ENCODE measurements at places on chromosomes 11 and 22.

DNA sequence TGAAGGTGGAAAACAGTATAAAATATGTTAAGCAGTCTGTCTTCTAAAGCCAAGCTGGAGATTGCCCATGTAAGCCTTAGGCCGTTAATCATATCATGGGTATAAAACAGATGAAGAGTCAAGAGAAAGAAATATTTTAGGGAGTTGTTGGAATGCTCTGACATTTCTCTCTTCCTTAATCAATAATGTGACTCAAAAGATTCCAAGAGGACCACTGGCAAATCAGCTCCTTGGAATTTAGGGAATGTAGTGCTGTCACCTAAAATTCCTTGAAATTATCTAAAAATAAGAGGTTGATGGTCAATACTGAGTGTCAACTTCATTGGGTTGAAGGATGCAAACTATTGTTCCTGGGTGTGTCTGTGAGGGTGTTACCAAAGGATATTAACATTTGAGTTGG lies 525.9 kb downstream of the KCNA4 start:
- no peak for DNase-seq

DNA sequence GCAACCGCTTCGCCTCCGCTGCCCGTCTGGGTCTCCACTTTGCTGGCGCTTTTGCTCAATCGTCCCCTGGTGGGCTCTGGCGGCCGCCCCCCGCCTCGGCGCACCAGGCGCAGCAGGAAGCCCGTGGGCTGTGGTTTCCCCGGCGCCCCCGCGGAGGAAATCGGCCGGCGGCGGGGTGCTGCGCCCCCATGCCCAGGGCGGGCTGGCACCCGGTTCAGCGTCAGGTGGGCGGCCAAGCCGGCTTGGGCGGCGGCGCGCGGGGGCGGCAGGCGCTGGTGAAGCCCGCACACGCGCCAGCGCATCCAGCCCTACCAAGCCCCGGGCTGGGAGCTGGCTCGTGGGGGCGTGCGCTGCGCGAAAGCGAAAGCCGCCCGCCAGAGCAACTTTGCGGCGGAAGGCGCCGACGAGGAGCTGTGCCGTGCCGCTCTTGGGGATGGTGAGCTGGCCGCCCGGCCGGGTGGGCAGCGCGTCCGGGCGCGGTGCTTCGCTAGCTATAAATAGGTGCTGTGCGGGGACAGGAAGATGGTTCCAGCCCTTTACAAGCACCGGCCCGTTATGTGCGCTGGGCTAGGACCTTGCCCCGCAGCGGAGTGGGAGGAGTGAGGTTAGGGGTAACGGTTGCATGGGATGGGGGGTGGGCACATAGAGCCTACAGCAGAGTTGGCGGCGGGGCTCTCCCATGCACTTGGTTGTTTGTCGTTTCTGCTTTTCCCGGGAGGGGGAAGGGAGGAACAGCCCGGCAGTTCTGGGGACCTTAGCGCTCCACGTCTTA lies 25.0 kb upstream of the SUSD2 start:
- DNase-seq, result peak; percentile 64

GRCh38 chr11:69992026-69992425 lies 86.1 kb upstream of the ANO1 start:
- DNase-seq, result no peak

DNA sequence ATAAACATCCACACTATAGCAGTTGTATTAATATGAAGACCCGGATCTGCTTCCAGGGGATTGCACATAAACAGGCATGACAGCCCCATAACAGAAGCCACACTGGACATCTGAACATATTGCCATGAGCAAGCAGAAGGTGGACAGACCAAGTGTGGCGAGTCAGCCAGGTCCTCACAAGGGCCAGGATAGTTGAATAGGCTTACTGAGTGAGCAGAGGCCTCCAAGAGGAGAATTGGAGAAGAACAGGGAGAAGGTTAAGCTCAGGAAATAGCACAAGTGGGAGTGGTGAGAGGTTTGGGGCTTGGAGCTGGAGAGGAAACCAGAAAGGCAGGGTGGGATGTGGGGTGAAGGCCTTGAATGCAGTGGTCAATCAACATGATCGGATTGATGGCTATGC lies 10.8 kb downstream of the SLC35C1 start:
- peak; percentile 31 for DNase-seq

GRCh38 chr11:92941676-92942571 lies 27.5 kb upstream of the MTNR1B start:
- peak; percentile 67 for DNase-seq

- no peak for DNase-seq
These were observed at the start of gene SLC7A4 for GRCh38 chr22:21032037-21032867. Gene SLC7A4, minus strand, starts transcription at chr22:21032561. Its CDS starts 749 bp downstream, at chr22:21031812.

DNA sequence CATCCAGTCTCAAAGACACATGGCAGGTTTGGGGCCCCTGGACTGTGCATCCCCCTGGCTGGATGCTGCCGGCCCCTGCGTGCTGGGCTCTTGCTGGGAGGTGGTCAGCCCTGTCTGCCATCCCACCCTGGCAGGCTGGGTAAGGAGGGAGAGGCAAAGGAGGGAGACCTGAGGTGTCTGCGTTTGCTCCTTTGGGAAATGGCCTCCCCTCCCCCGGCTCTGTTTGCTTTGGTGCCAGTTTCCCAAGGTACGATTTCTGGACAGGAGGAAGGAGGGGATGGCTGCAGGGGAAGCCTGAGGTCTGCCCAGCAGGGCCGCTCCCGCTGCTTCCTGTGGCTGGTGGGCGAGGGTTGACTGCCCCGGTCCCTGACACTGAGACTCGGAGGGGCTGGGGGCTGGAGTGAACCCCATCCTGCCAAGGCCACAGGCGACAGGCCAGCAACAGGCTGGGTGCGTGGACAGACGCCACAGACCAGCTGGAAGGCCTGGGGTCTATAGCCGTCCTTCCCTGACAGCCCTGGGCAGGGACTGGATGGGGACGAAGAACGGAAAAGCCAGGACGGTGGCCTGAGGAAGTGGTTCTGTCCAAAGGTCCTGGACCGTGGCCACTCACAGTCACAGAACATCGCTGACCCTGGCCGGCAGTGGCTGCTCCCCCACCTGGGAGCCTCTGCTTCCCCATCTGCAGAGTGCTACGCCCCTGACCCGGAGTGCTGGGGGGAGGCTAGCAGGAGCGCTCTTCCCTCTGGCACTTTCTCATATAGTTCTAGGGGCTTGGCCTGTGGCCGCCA lies 38.0 kb downstream of the OSBPL5 start:
- DNase-seq, result no peak

- DNase-seq, result peak; percentile 80
These were observed 28.5 kb downstream of the MAML2 start for GRCh38 chr11:96314326-96315020.

- peak; percentile 72 for DNase-seq
These were observed 487 bp upstream of the LIPT2 start for GRCh38 chr11:74493791-74494630.

- DNase-seq, result peak; percentile 29
These were observed 26.2 kb upstream of the GCAT start for GRCh38 chr22:37781434-37782059.

- DNase-seq, result no peak
These were observed 133.4 kb downstream of the BBOX1 start for GRCh38 chr11:27174021-27174420.

- no peak for DNase-seq
These were observed 2.4 kb downstream of the FOXR1 start for GRCh38 chr11:118973985-118974384.

DNA sequence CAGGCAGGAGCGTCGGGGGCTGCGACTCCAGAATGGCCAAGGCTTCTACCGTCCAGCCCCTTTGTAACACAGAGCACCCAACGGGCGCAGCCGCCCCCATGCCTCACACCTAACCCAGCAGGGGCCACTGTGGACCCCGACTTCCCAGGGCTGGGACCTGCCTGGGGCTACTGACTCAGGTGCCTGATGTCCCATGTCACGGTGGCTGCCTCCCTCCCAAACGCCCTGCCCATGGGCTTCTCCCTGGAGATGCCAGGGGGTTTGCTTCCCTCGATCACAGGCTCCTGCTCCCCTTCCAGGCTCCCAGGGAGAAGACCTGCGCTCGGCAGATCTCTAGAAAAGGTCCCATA lies 84.0 kb downstream of the MYEOV start:
- DNase-seq, result no peak

DNA sequence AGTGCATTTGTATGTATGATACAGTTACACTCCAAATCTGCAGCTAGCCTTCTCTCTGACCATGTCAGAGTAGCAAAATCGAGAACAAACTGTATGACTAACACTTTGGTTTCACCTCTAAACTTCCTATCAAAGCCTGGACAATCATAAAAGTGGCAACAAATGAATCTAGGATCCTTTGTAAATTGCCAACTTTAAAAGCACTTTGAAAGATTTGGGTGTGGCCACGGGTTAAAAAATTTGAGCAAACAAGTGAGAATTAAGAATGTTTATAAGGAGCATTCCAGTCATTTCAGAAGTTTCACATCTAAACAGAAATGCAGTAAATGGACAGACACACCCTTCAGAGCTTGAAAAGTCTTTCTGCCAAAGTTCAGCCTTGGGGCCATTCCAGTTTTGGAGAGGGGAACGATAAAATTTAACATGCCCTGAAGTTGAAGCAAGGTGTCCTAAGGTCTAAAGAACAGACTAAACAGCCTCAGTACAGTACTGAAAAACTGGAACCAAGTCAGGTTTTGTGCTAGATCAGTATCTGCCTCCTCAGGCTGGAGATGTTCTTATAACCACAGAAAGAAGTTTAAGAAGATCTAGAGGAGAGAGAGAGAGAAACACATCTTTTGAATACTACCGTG lies 181.9 kb upstream of the BDNF start:
- DNase-seq, result peak; percentile 54

GRCh38 chr11:43242401-43242800 lies 69.4 kb upstream of the API5 start:
- no peak for DNase-seq

DNA sequence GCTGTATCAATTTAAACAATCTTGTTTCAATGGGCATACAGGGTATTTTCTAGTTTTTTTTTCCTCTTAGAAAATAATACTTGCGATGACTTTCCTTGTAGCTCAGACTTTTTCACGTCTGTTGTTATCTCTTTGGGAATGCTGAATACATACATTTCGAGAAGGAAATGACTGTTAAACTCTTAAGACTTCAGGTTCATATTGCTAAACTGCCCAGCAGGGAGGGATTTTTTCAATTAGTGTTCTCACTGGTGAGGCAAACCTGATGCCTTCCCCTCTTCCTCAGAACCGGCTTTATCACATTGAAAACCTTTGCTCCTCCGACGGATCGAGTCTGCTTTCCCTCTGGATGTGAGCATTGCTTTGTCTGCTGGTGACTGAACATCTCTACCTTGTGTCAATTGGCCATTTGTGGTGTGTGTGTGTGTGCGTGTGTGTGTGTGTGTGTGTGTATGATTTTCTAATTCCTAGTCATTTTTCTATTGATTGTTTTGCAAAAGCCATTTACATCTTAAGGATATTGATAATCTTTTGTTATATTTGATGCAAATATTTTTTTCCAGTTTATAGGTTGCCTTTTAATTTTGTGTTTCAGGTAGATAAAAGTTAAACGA lies 6.6 kb downstream of the NEAT1 start:
- peak; percentile 78 for DNase-seq

GRCh38 chr11:2204361-2205213 lies 33.0 kb upstream of the TH start:
- no peak for DNase-seq

- peak; percentile 57 for DNase-seq
These were observed 89.9 kb downstream of the FAT3 start for GRCh38 chr11:92314499-92314898.

- DNase-seq, result no peak
These were observed 4.8 kb upstream of the CD248 start for GRCh38 chr11:66321606-66322005.

- DNase-seq, result no peak
These were observed 70.6 kb downstream of the ZBTB16 start for GRCh38 chr11:114130115-114130576.

DNA sequence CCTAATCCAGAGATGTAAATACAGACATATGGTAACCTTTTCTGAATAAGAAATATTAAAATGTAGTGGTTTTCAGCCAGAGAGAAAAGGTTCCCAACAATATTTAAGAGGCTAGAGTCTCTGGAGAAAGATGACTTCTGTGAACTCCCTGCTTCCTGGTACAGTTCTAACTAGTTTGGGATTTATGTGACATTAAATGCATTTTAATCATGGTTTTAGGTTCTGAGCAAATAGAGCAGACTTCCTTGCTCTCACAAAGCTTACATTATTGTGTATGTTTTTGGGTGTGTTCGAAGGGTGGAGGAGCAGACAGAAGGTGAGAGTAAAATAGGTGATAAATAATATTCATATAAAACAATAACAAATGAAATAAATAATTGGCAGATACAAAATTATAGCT lies 250.1 kb upstream of the LUZP2 start:
- no peak for DNase-seq

DNA sequence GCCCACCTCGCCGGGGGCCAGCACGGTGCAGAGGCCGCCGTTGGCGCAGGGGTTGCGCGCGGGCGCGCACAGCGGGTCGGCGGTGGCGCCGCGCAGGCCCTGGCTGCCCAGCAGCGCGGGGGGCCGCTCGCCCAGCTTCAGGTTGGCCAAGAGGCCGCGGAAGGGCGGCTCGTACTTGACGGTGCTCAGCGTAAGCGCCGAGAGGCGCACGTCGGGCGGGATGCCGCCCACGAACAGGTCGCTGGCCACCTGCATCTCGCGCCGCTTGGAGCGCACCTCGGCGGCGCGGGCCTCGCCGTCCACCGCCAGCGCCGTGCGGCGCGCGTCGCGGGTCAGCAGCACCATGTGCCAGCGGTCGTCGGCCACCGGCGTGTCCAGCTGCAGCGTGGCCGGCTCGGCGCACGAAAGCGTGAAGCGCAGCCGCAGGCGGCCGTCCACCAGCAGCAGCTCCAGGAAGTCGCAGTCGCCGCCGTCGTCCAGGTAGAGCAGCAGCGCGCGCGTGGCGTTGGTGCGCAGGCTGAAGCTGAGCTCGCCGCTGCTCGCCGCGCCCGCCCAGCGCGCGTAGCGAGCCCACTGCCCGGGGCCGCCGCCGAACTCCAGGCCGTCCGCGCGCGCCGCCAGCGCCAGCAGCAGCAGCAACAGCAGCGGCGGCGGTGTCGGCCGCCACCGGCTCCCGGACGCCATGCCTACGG lies 9.8 kb downstream of the NRXN2 start:
- DNase-seq, result peak; percentile 25

DNA sequence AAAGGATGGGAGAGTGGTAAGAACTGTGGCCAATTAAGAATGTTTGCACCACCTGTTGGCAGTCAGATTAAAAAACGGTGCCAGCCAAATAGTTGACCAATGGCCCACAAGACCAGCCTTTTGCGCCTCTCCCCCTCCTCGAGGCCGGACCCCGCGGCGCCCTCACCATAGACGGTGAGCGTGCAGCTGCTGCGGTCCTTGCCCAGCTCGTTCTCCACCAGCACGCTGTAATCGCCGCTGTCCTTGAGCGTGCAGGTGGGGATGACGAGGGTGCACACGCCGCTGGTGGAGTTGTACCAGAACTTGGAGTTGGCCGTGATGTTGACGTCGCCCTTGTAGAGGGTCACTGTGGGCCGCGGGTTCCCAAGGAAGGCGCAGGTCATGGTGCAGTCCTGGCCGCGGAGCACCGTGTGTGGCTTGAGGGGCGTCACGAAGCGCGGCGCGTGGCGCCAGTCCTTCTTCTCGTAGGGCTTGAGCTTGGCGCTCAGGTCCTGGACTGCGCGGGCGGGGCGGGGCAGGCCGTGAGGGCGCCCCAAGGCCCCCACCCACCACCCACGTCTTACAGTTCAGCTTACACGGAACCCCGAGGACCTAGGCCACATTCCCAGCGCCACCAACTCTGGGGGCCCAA lies 7.2 kb downstream of the TMEM86A start:
- no peak for DNase-seq

Measured in EH (cell line).